ENCODE measurements at places on chromosomes 4 and X.

DNA sequence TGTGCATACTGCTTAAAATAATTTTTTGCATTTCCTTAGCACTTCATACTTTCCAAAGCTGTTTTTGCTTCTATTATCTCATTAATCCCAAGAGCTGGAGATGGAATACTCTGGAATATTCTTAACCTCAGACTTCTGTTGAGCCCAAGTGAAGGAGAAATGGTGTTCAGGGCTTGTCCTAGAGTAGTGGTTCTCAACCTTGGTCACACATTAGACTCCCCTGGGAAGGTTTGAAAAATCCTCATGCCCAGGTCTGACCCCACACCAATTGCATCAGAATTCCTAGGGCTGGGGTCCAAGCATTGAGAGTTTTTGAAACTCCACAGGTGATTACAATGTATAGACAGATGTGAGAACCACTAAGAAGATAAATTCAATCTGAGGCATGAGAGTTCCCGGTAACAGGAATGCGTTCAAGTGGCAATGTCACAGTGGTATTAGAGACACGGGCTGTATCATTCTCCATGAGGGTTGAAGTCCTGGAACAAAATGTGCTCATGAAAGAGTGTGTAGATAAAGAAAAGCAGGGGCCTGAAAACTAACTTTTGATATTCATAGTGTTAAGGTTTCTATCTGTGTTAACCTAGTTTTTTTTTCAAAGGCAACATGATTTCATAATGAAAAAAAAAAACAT lies 47.9 kb downstream of the AWAT2 start:
- no peak for DNase-seq

- no peak for DNase-seq
Observed at GRCh38 chrX:112789931-112790330, 50.7 kb downstream of the AMOT start.

- DNase-seq: no peak
Observed at GRCh38 chr4:153507310-153508073, 41.3 kb downstream of the TMEM131L start.

GRCh38 chr4:181202240-181202639 lies 1041.0 kb upstream of the TENM3 start:
- no peak for DNase-seq

GRCh38 chr4:42281324-42282020 lies 115.8 kb upstream of the SHISA3 start:
- no peak for DNase-seq

Data from MG63 (cell line).